ENCODE measurements at places on chromosomes 13 and 19. TPM values are rescaled to one million over a fixed set of nuclear protein-coding genes. Genes with fewer than 3 reads are reported as not detected.

PDX1 gene
- not detected for total RNA-seq

SMIM17 gene
- total RNA-seq = 0.28 TPM

TEX26 gene
- not detected for total RNA-seq

PSG7 gene
- total RNA-seq = not detected

LRRC63 gene
- total RNA-seq = not detected

CEACAM3 gene
- not detected for total RNA-seq
